ENCODE measurements at places on chromosomes 11 and 22.

GRCh38 chr11:12189543-12190235 is 79.3 kb downstream of the MICAL2 start:
- DNase-seq, result no peak

GRCh38 chr11:129388824-129389223 is 13.2 kb downstream of the BARX2 start:
- no peak for DNase-seq

- DNase-seq, result no peak
These were observed 15.3 kb downstream of the CCDC73 start for GRCh38 chr11:32779136-32779535.

GRCh38 chr11:128467610-128468041 is 119.7 kb downstream of the ETS1 start:
- no peak for DNase-seq

GRCh38 chr11:93478841-93479240 is 64.3 kb downstream of the SMCO4 start:
- DNase-seq, result no peak

- DNase-seq, result no peak
These were observed 9.1 kb downstream of the TST start for GRCh38 chr22:37010174-37010573.

GRCh38 chr11:829847-830294 is 2.2 kb downstream of the CRACR2B start:
- DNase-seq, result no peak

DNA sequence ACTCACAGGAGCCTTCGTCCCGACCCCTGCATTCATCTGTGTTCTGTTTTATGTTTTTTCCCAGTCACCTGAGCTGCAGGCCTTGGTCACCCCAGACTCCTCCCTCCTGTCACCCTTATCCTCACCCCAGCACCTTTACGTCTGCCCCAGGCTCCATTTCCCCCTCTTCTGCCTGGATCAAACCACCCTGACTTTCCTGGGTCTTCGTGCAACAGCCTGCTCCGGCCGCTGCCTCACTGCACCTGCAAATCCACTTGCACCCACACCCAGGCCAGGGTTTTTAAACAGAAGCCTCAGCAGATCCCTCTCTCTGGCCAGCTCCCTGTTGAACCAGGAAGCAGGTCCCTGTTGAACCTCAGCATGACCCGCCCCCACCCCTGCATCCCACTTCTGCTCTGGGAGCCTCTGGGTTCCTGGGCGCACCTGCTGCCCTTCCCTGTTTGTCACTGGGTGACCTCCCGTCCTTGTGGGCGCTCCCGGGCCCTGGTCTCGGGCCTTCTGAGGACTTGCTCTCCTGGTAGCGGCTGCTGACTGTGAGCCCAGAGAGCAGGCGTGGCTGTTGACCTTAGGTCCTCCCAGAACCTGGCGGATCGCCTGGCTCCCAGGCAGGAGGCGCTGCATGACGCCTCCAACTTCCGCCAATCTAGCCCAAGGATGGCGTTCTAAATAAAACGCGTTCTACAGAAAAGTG is 12.8 kb downstream of the MAPK8IP2 start:
- DNase-seq, result no peak

DNA sequence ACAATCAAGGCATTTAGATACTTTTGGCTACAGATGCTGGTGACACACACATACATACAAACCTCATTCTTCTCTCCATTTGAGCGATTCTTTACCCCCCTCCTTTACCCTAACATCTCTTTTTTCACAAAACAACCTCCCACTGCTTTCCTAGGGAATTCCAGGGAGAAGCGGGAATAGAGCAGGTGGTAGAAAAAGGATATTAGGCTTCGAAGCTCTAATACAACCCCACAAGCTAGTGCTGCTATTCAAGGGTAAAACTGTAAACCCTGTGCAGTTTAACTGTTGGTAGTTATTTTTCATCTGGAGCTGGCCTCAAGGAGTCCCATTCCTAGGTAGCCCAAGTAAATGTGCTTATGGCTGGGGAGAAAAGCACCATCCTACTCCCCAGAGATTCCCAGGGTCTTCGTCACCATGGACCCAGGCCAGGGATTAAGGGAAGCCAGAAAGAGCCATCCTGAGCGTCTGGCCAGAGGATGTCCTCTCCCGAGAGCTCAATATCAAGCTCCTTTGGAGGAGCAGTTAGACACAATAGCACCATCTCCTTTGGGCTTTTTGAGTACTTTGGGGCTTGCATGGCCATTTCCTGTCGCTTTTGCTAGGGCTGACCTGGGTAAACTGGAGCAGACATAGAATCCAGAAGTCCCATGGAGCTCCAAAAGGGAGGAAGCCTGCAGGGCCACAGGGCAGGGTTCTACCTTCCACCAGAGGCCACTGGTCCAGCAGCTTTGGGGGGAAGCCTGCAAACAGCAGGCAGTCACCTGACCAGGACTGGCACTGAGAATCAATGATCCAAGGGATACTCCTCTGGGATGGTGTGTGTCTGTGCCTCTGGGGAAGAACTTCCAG is 3.1 kb downstream of the MAML2 start:
- no peak for DNase-seq

GRCh38 chr11:66230156-66230555 is 38.3 kb upstream of the RAB1B start:
- DNase-seq, result no peak

- DNase-seq, result no peak
These were observed 16.4 kb downstream of the KCNJ5 start for GRCh38 chr11:128907585-128907984.

- no peak for DNase-seq
These were observed 154.9 kb upstream of the CEP126 start for GRCh38 chr11:101759771-101760450.

- DNase-seq, result no peak
These were observed 88.3 kb downstream of the OSBP2 start for GRCh38 chr22:30783021-30783420.

GRCh38 chr11:72781313-72782080 is 12.3 kb downstream of the STARD10 start:
- no peak for DNase-seq

DNA sequence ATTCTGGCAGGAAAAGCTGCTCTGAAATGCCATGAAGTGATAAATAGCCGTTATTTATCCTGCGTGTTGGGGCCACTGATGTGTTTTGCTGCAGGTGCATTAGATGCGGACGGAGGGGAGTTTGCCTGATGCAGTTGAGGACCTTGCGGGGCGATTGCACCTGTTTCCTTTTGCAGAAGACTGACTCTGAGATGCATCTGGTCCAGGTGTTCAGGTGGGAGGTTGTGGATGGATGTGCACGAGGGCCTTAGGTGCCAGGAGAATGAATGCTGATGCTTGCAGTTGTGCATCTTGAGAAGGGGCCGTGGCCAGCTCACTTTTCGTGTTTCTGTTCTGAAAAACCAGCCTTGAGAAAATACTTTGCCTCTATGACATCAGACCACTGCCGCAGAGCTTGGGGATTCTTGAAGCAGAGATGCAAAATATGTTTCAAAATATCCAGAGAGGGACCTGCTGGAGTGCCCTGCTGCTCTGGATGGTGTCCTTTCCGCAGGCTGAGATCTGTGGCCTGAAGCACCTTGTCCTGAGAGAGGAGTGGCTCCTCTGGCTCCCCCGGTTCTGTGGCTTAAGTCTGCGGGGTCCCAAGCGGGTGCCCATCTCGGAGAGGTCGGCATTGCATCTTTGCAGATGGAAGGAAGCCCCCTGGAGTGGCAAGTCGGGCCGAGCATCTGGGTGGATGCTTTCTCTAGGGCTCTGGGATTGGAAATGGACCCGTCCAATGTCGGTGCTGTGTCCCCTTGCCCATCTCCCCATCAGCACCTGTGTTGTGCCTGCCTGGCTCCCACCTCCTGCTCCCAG is 1031.1 kb downstream of the TBC1D22A start:
- DNase-seq, result no peak

GRCh38 chr11:69141742-69142141 is 14.0 kb upstream of the SMIM38 start:
- DNase-seq, result no peak

DNA sequence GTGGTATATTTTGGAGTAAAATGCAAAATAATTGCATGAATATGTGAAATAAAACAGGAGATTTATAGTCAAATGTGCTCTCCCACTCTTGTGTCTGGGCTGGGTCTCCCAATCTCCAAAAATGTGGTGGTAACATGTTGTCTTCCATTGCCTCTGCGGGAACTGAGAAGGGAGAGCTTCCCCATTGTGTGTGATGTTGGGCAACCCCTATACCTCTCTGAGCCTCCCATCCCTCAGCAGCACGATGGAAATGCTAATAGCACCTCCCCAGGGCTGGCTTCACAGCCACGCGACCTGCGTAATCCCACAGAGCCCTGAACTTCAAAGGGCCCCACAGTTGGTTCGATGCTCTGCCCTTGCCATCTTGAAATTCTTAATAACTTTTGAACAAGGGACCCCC is 72.0 kb downstream of the TP53I11 start:
- no peak for DNase-seq

DNA sequence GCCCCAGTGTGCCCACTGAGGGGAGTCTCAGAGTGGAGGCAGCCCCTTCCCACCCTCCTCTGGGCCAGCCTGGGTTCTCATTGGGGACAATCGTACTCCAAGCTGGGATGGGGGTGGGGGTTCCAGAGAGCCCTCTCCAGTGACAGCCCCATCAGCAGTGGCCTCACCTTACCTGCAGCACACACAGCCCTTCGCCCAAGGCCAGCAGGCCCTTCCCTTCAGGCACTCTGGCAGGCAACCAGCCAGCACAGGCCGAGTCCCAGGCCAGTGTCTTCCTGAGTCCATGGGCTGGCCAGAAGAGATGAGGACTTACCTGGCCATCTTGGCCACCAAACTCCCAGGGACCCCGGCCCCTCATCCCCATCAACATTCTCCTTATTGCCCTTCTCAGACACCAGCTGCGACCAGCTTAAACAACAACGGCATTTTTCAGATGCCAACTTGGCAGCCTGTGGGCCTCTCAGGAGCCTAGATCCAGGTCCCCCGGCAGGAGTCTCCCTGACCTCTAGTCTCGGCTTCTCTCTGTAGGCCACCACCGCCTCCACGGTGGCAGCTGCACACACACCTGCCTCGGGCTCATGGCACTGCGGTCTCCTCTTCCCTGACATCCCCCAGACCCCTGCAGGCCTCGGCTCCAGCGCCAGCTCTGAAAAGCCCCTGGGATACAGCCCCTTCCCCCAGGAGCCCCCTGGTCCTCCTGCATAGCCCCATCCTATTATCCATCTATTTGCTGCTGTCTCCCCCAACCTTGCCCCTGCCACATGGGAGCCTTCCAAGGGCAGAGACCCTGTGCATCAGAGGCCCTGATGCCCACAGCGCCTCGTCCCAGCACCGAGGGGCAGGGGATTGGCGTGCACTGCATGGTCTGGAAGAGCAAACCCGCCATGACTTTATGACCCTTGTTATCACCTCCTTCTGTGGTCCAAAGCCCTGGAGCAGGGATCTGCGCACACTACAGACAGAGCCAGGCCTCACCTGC is 111.2 kb upstream of the FGF3 start:
- no peak for DNase-seq

- peak; percentile 10 for DNase-seq
These were observed at the start of gene SLC6A5 for GRCh38 chr11:20599221-20600019. Gene SLC6A5 (plus strand): TSS chr11:20599608. CDS start chr11:20599673, 65 bp downstream.

- DNase-seq, result no peak
These were observed 53.5 kb downstream of the MYH9 start for GRCh38 chr22:36334081-36334820.

DNA sequence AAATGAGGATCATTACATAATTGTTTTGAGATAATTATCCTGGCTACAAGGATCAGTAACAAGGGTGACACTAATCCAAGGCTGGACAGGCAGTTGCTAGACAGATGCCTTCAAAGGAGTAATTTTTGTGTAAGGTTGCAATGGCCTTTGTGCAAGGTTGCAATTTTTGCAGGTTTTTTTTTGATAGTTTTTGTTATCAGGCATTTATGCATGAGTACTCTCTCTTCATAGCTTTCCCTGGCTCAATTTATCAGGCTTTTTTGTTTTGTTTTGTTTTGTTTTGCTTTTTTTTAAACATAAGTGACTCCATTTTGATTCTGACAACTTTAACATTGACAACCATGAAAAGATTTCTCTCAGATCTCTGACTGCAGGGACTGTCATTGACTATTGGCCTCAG is 110.2 kb downstream of the SWAP70 start:
- DNase-seq, result no peak

DNA sequence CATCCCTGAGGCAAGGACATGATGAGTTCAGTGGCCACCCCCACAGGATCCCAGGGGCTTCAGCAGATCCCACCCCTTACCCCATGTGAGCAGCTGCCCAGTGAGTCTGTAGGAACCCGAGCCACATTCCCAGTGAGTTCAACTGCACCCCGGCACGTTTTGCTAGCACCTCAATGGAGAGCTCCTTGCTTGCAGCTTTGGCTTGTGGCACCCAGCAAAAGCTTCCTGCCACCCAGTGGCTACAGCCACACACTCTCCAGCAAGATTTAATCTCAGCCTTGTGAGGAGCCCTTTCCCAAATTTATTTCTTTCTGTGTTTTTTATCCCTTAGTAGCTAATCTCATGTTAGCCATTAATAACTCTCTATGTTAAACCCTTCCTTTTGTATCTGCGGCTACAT is 4.0 kb downstream of the SAA1 start:
- DNase-seq, result no peak

DNA sequence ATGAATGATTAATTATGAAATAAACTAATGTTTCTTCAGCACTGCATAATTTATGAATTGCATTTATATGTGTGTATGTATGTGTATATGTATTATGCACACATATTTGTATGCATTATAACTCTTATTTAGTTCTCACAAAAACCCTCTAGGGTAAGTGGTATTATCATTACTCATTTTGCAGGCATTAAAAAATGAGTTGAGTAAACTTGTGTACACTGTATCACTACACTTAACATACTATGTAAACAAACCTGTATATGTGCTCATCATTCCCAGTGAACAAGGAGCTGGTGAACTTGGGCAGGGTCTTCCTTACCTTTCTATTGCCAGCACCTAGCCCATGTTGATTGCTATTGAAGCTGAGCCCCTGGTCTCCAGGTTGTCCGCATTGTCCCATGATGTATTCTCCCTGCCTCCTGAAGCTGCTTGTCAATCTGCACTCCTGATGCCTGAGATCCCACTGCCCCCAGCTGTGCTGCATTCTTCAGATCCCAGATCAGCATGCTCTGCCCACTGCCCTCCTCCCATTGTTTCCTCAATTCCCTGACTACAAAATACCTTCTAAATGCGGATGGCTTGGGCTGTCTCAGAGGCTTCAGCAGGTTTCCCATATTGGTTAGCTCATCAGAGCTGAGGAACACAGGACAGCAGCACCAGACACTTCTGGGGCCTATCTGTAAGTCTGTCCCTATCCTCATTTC is 267.9 kb upstream of the SESN3 start:
- DNase-seq, result no peak

DNA sequence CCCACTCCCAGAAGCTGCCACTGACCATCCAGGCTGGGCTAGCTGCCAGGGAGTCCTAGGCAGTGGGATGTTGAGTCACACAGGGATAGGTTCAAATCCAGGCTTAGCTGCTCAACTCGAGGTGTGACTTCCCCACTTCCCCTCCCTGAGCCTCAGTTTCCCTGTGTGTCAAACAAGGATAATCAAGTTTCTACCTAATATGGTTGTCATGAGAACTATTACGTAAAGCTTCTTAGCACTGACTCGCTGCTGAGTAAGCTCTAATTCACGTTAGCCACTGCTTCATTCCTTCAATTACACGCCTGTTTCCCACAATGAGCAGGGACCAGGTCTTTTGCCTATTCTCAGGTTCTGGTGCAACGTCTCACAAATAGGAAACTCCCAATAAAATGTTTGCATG is 67.7 kb downstream of the SEZ6L start:
- DNase-seq, result no peak

Data from HL-60 (cell line).